Head of caudate nucleus (tissue), 42 donors: ENCODE measurements at places on chromosomes 7 and 10.

DNA sequence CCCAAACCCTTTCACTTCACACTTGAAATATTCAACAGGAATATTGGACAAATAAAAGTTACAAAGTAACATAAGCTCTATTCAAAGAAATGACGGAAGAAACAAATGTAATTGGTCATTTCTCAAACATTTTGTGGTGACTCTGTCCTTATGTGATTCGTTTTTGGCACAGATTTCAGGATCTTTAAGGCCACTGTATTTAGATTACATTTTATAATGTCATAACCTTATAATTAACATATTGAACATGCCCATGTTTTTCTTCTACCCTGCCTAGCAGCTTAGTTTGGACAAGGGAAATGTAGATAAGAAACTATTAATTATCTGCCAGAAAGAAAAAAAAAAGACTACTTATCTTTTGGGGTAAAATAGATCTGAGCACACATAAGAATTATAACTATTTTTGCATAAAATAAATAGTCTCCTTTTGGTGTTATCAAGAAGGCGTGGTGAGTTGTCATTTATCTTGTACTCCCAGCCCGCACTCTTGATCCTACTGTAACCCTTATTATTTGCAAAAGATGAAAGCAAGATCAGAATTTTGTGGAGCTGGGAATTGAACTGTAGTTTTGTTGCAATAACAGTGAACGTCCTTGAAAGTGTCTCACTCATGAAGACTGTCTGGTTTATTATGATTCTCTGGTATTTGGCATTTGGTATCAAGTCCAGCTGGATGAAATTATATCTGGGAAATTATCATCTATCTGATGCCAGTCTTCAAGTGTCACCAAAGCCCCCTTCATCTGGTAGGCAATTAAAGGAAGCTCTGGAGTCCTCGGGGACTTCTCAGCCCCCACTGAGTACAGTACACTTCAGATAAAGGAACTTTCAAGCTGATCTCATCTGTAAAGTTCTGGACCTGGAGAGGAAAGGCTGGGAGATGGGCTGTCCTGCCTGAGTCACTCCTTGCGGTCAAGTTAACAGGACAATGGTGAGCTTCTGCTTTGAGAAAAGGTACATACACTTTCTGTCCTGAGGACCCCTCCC lies 175.7 kb upstream of the INHBA start:
- no peak for DNase-seq

GRCh38 chr10:32938554-32939061 lies 19.4 kb downstream of the ITGB1 start:
- DNase-seq = peak; percentile 61

DNA sequence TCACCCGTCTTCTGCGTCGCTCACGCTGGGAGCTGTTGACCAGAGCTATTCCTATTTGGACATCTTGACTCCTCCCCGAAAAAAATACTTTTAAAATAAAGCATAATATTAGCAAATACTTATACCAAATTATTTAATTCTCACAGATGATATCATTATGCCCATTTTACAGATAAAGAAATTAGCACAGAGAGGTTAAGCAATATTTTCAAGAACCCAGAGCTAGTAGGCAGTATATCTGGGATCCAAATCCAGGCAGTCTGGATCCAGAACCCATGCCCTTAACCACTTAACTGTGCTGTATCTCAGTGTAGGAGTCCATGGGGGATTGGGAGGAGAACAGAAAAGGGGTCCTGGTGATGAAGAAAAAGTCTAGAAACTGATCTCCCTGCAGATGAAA lies 6.1 kb downstream of the IQUB start:
- DNase-seq = no peak

GRCh38 chr10:124698545-124699469 lies 45.4 kb downstream of the FAM53B start:
- no peak for DNase-seq

- DNase-seq = peak; percentile 48
These were observed at the start of gene INHBA for GRCh38 chr7:41702635-41703371. TSS of gene INHBA (minus strand) at chr7:41703090. CDS start at chr7:41700374, 2,716 bp downstream.

DNA sequence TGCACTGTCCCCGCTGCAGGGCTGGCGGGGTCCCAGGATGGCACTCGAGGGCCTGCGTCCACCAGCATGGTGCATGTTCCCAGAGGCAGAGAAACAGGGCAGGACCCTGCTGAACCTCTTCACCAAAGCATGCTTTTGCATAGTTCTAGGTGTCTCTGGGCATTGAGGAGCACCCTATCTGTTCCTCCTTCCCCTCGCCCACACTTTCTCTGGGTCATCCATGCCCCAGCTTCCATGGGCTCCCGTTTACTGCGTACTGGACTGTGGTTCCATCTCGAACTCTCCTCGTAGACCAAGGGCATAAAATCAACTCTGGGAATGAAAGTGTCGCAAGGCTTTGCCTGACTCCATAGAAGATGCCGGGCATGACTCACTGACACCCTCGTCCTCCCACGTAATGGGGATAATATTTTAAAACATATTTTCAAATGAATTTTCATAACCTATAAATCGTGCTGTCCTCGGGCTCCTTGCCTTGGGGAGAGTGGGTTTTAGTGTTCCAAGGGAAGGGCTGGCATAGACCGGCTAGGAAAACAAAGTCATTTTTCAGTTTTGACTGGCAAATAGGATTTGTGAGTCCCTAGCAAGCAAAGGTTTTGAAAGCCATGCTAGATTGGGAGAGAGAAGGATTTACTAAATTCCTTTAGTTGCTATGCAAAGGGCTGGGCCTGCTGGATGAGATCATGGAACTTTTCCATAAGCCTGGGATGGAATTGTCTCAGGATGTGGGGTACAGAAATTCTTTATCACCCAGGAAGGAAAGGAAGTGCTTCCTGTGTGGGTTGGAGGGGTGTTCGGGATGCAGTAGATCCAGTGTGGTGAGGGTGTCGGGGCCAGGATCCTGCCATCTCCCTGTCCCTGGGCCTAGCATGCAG lies 498.7 kb upstream of the MKI67 start:
- no peak for DNase-seq

- DNase-seq = no peak
These were observed 68.9 kb downstream of the DYNC1I1 start for GRCh38 chr7:95840953-95841950.

- DNase-seq = no peak
These were observed 104.3 kb upstream of the PLXNA4 start for GRCh38 chr7:132680590-132680989.

- DNase-seq = no peak
These were observed 152.6 kb downstream of the PKD1L1 start for GRCh38 chr7:47795631-47796030.

GRCh38 chr7:8042796-8043535 lies 74.4 kb downstream of the GLCCI1 start:
- no peak for DNase-seq

DNA sequence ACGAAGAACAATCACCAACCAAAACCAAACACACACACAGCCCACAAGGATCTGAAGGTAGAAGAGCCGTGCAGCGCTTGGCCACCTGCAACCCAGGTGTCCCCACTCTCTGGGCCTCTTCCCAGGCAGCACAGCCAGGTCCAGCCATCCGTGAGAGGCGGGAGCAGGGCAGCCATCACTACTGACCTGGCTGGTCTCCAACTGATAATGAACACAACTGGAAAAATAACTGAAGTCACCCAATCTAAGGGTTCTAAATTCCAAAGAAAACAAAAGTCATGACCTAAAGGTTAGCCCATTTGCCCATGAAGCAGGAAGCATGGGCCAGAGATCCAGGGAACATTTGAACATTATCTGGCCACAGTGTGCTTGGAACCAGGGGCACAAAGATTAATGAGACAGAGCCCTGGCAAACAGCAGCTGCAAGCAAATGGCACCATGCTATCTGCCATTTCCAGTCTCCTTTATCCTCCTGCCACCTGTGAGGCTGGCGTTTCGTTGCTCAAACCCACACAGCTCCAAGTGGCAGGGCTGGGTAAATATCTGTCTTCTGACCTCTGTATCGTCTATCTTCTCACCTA lies 207.9 kb downstream of the TNS3 start:
- no peak for DNase-seq

- DNase-seq = no peak
These were observed 57.0 kb downstream of the DNAJC12 start for GRCh38 chr10:67780759-67781538.

DNA sequence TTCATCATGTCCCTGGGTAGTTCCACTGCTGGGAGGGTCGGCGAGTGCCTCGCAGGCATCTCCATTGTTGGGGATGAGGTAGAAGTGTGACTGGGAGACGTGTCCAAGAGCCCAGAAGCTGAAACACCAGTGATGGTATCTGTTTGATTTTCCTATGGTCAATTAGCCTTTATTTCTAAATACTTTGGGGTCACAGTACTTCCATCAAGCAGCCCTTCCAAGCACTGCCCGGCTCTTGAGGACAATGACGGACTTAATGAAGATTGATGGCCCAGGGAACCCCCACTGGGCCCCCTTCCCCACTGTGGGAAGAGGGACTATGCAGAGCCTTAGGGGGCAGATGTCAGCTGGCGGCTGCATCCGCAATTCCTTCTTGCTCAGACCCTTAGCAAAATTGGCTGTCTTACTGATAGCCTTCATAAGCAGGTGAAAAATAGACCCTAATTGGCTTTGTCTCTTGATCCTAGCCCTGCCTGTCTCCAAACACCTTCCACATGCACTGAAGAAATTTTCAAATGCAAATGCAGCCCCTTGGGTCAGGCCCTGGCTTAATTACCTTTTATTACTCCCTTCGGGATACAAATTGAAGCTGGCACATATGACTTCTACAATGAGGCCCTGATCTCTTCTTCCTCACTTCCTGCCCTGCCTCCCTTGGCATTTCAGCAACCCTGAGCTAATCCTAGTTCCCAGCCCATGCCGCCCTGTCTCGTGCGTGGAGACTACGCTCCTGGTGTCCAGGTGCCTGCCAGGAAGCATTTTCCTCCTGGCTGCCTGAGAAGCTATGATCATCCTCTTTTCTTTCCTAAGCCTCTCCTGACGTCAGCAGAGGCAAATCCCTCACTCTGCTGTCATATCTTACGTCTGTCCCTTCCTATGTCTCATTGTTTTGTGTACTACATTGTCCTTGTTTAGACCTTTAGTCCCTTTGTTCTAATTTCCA lies 124.5 kb upstream of the GDF10 start:
- no peak for DNase-seq

DNA sequence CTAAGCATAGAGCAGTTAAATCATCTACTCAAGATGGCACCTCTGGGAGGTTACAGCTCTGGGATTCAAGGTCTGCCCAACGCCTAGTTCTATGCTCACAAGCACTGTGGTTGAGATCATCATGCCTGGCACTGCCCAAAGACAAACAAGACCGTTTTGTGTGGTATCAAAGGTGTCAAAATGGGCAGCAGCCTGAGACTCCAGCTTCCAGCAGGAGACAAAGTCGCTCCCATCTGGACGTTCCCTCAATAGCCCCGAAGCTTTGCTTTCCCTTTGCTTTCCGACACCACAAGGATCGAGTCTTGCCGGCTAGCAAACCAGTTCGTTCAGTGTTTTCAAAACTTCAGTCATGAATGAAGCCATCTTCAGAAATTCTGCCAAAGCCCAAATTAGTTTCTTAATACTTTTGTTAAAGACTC lies 5.1 kb downstream of the HABP2 start:
- DNase-seq = no peak

- DNase-seq = peak; percentile 8
These were observed 169.6 kb downstream of the ELFN1 start for GRCh38 chr7:1839701-1840100.

GRCh38 chr7:121755818-121756552 lies 117.0 kb upstream of the PTPRZ1 start:
- no peak for DNase-seq

DNA sequence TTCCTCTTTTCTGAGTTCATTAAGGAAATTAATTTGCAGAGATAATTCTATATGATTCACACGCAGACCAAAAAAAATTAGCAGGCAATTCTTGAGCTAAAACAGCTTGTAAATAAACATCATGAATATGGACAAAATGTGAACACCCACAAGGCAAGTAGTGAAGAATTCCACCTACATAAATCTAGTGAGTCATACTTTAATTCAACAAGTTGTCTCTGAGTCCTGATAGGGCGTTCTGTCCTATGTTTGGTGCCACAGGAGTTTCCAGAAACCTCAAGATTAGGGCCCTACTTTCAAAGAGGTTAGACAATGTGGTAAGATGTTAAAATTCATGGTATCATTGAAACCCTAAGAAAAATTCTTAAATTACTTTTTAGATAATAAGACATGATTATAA lies 122.3 kb downstream of the SGMS1 start:
- DNase-seq = no peak

GRCh38 chr10:132609211-132609610 lies 71.6 kb downstream of the INPP5A start:
- DNase-seq = no peak

GRCh38 chr7:157394246-157395191 lies 57.7 kb downstream of the DNAJB6 start:
- peak; percentile 3 for DNase-seq

- no peak for DNase-seq
These were observed 167.5 kb downstream of the ITGB1 start for GRCh38 chr10:32790483-32790882.

DNA sequence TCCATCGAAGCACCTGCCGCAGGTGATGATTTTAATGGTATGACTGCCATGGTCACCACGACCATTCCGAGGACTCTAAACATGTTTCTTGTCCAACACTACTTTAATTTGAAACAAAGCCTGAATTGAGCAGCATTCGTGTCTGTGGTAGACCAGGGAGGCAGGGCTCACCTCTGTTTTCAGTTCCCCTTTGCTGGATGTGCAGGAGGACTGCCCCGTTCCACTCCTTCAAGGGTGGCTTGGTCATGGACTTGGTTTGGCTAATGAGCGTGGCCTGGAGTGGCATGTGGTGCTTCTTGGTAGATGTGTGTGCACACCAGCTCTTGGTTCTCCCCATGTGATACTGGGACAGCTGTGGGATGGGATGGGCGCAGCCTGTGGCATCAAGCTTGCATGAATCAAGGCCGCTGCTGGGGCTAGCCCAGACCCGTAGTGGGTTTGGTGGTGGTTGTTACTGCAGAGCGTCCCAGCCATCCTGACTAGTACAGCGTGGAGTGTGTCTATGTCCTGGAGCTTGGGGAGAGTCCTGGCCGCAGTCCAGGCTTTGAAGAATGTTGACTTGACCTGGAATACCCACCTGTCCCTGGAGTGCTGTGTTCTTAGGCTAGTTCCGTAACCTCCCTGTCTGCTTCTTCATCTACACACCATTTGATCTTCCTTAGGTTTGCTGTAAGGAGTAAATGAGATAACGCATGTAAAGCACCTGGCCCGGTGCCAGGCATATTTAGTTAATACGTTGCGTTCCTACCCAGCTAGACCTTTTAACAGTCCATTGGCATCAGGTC lies 34.8 kb downstream of the MGMT start:
- DNase-seq = no peak

- no peak for DNase-seq
These were observed 62.9 kb upstream of the MNX1 start for GRCh38 chr7:157073335-157073734.

- no peak for DNase-seq
These were observed 354 bp upstream of the FERD3L start for GRCh38 chr7:19145434-19146115.

GRCh38 chr7:126495001-126495400 lies 757.7 kb downstream of the GRM8 start:
- no peak for DNase-seq

DNA sequence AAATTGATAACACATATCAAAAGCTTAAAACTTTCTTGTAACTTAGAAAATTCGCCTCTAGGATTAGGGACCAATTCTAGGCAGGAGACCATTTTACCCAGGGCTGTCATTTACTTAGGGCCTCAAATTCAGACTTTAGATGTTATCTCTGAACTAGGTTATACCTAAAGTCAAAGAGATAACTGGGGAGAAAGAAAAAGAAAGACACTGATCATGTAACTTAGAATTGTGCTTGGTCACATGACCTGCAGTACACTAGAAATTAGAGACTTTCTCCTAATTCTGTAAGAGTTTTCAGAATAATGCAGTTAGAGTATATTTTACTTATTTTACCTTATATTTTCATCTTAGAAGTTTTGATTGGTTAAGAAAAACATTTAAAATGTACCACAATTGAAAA lies 16.7 kb downstream of the ASB4 start:
- no peak for DNase-seq

- DNase-seq = no peak
These were observed 131.9 kb downstream of the CALCR start for GRCh38 chr7:93442478-93443224.
